Hepatocyte (in vitro differentiated cells): ENCODE measurements at places on chromosomes 4 and X. TPM values are rescaled to one million over a fixed set of nuclear protein-coding genes. Genes with fewer than 3 reads are reported as not detected.
A peak's percentile ranks its signal among the peaks of the same experiment; 100 is the strongest.

The GPRASP1 gene
- polyA plus RNA-seq = 1.9 and 3.3 TPM in 2 replicates

DNA sequence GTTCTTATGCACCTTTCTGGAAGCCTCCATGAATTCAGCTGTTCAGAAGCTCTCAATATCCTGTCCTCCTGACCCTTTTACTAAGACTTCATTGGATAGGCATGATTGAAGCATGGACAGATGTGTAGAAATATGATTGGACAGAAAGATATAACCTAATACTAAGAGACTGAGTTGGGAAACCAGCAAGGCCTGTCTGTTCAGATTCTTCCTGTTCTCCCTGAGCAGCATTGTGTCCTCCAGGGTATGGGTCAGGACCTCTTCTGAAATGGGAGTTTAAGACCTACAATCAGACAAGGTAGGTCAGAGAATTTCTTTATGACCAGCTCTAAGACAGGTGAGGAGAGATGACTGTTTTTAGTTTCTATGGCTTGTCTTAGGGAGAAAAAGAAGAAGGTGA lies 23.9 kb upstream of the MAGEA11 start:
- no peak for DNase-seq

GRCh38 chrX:6383917-6384316 lies 151.0 kb downstream of the VCX3A start:
- no peak for DNase-seq

- DNase-seq = no peak
Measured at GRCh38 chrX:22177950-22178515, 94.7 kb upstream of the CBLL2 start.

The DGAT2L6 gene
- polyA plus RNA-seq = 0.16 TPM in 1 of 2 replicates, not detected in the other

GRCh38 chrX:53261355-53261972 lies 19.9 kb downstream of the IQSEC2 start:
- DNase-seq = no peak

The SPP1 gene
- 244 and 466 TPM in 2 replicates for polyA plus RNA-seq

- peak; percentile 16 for DNase-seq
Measured at GRCh38 chr4:14749910-14750309, 252.4 kb upstream of the CPEB2 start.

DNA sequence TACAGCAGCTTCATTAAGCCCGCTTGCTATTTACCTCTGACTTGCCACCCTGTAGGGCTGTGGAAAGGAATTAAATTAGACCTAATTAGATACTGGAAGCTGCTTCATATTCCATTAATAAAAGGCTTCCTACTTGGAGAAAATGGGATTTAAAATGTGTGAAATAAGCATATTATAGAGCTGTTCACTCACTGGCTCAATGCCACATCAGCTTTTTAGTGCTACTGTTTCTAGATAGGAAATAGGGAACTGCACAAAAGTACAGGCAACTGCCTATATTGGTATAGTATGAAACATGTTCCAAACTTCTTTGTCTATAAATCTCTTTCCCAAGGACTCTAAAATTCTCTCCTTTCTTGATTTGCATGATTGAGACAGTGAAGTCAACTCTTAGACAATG lies 407.9 kb upstream of the AADAT start:
- no peak for DNase-seq

The SYP gene
- 2.1 and 2.9 TPM in 2 replicates for polyA plus RNA-seq

The CCSER1 gene
- 4.7 and 5.2 TPM in 2 replicates for polyA plus RNA-seq

DNA sequence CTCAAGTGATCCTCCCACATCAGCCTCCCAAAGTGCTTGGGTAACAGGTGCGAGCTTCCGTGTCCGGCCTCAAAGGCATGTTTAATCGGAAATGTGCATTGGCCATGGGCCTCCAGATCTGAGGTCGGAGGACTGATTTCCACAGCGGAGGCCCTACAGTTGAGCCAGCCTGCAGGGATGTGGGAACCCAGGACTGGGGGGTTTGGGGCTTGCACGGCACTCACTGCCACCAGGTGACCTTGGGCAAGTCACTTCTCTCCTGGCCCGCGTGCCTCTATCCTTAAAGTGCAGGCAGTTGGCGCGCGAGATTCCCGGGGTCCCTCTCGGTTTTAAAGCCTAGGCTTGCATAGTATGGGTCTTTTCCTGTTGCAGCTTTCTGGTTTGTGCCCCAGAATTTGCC lies 18.3 kb upstream of the WFS1 start:
- DNase-seq = no peak

The SORCS2 gene
- 1.1 and 4.8 TPM in 2 replicates for polyA plus RNA-seq

GRCh38 chr4:55216863-55217635 lies 91.7 kb upstream of the KDR start:
- no peak for DNase-seq

The RS1 gene
- not detected in 2 replicates for polyA plus RNA-seq

The REPS2 gene
- polyA plus RNA-seq = 2.0 and 3.4 TPM in 2 replicates

- DNase-seq = no peak
Measured at GRCh38 chr4:74474345-74475090, 29.6 kb downstream of the AREG start.

The CYTL1 gene
- 39.1 and 55.4 TPM in 2 replicates for polyA plus RNA-seq

The KCTD8 gene
- 0.35 and 0.97 TPM in 2 replicates for polyA plus RNA-seq

GRCh38 chr4:112748352-112748878 lies 111.5 kb downstream of the LARP7 start:
- DNase-seq = no peak

GRCh38 chr4:46793036-46793435 lies 116.0 kb downstream of the COX7B2 start:
- peak; percentile 24 for DNase-seq

GRCh38 chr4:48660347-48660746 lies 119.7 kb downstream of the FRYL start:
- no peak for DNase-seq

- DNase-seq = no peak
Measured at GRCh38 chr4:184590196-184590595, 59.1 kb downstream of the CASP3 start.

GRCh38 chr4:148359769-148360168 lies 82.4 kb downstream of the NR3C2 start:
- DNase-seq = no peak

The RELL1 gene
- 5.5 and 10.0 TPM in 2 replicates for polyA plus RNA-seq

The USP9X gene
- polyA plus RNA-seq = 23.8 and 26.6 TPM in 2 replicates

The C4orf33 gene
- polyA plus RNA-seq = 7.7 and 9.0 TPM in 2 replicates

The MXRA5 gene
- 8.9 and 11.3 TPM in 2 replicates for polyA plus RNA-seq

GRCh38 chr4:158777423-158778155 lies 8.8 kb downstream of the FNIP2 start:
- peak; percentile 22 for DNase-seq

The GLOD5 gene
- polyA plus RNA-seq = not detected in 2 replicates

DNA sequence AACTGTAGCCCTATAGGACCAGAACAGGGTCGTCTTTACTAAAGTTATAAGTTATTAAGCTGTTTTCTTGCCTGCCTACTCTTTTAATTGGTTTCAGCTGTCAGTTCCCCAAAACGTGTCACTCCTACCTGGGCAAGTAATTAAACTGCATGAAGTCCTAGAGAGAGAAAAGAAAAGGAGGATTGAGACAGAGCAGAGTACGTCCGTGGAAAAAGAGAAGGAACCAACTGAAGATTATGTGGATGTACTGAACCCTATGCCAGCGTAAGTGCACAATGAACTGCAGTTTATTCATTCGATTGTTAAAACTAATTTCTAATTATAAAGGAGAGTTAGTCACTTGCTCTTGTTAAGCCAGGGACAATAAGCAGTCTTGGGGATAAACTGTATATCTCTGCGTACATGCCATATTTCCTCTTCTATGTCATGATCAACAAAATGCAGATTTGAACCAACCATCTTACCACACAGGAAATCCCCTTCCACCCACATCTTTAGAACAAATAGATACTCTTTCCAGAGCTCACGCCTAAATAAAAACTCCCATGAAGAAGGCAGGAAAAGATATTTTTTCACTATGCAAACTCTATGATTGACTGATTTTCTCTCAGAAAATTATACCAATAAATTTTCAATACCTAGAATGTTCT lies 22.8 kb downstream of the STAP1 start:
- no peak for DNase-seq

DNA sequence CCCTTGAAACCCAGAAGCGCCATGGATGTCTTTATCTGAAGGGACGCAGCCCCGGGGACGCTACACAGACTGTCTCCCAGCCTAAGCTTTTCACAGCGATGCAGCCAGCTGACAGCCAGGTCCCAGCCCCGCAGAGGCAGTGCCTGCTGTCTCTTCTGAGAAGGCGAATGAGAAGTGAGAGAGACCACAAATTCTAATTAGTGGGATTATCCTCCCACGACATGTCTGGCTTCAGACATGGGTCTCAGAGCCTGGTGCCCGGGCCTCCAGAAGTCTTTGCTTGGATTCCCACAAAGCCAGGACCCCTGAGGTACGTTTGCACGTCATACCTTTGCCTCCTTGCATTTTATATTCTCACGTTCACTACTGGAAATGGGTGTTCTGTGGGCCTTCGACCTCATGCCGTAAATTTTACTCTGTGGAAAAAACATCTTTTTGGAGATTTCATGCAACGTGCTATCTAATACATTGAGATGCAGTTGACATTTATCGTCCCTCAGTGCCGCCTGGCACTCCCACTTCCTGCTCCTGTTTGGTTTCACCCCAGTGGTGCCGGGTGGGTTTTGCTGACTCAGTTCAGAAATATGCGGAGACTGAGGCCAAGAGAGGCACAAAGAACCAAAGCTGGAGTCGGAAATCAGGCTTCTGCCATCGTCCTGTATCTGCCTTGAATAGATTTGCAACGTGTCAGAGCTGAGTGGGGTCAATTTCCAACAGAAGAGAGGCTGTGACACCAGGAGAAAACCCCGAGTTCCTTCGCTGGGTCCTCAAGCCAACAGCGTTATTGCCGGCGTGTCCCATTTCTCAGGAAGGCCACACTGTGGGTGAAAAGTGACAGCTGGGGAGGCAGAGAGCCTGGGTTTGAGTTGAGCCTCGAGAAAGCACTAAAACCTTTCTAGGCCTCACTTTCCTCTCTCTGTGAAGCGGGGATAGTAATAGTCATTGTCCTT lies 114.4 kb downstream of the STK32B start:
- peak; percentile 17 for DNase-seq

The TREX2 gene
- 0.81 and 1.3 TPM in 2 replicates for polyA plus RNA-seq

DNA sequence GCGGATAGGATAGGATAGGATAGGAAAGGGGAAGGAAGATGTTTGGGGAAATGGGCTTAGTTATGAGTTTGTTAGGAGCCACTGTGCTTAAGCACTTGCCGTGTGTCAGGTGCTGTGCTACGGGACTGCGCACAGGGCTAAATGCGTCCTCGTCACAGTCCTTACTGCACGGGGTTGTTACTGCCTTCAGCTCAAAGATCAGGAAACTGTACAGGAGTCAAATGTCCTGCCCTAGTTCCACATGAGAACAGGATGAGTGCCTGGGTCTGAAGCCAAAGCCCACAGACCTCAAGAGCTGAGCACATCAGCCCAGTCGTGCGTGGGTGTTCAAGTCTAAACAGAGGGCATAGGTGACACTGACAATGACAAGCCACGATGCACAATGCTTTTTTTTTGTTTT lies 15.0 kb downstream of the ACSL1 start:
- no peak for DNase-seq

DNA sequence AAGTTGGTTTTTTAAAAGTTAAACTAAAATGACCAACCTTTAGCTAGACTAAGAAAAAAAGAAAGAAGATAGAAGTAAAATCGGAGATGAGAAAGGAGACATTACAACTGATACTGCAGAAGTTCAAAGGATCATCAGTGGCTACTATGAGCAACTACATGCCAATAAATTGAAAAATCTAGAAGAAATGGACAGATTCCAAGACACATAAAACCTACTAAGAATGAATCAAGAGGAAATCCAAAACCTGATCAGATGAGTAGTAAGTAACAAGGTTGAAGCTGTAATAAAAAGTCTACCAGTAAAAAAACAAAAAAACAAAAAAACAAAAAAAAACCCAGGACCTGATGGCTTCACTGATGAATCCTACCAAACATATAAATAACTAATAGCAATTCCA lies 16.1 kb downstream of the IQCM start:
- DNase-seq = no peak

GRCh38 chrX:123518791-123519190 lies 214.1 kb downstream of the THOC2 start:
- DNase-seq = no peak

GRCh38 chrX:95505721-95506120 lies 1178.9 kb upstream of the DIAPH2 start:
- peak; percentile 17 for DNase-seq

- DNase-seq = no peak
Measured at GRCh38 chrX:115332832-115333231, 43.3 kb downstream of the LUZP4 start.

DNA sequence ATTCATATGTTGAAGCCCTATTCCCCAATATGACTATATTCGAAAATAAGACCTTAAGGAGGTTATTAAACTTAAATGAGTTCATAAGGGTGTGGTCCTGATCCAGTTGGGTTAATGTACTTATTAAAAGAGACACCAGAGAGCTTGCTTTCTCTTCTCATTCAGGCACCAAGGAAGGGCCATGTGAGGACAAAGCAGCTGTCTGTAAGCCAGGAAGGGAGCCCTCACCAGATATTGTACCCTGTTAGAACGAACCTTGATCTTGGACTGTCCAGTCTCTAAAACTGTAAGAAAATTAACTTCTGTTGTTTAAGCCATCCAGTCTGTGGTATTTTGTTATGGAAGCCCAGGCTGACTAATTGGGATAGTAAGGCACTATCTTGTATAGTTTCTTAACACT lies 9.1 kb upstream of the YTHDC1 start:
- no peak for DNase-seq

GRCh38 chr4:169272265-169272886 lies 1.6 kb upstream of the SH3RF1 start:
- no peak for DNase-seq
